ENCODE measurements at places on chromosomes 5 and 9.

GRCh38 chr5:139021346-139021745 is 146.2 kb upstream of the LRRTM2 start:
- H3K27me3 ChIP-seq, result no peaks in the 10 kb centered on the region
- DNase-seq, result no peak
- no peak overlapping the region for H3K4me3 ChIP-seq

- no peaks in the 10 kb centered on the region for H3K4me1 ChIP-seq
- no peak overlapping the region for H3K4me3 ChIP-seq
- DNase-seq, result no peak
- H3K27ac ChIP-seq, result no peak overlapping the region
- H3K27me3 ChIP-seq, result no peaks in the 10 kb centered on the region
- no peaks in the 10 kb centered on the region for H3K36me3 ChIP-seq
Measured at GRCh38 chr5:152711801-152712388, 306.8 kb upstream of the NMUR2 start.

GRCh38 chr9:134159566-134160245 is 4.7 kb downstream of the RNU6ATAC start:
- peaks cover 3% of the 10 kb centered on the region for H3K4me1 ChIP-seq
- no peak overlapping the region for H3K4me3 ChIP-seq
- no peak for DNase-seq

DNA sequence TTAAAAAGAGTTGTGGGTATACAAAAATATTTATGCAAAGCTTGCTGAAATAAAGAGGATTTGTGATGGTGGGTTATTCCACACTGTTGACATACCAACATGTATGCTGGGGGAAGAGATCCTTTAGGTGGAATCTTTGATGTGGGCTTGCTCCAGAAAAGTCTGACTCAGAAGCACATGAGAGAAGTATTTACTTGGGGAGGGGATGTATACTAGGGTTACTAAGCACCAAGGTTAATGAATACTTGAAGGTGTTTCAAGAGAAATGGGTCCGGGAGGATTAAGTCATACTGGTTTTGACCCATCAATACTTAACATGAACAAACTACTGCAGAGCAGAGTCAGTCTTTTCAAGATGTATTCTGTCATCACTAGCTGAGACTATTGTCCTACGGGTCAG is 316.4 kb upstream of the GRIN3A start:
- H3K27me3 ChIP-seq, result no peaks in the 10 kb centered on the region
- H3K36me3 ChIP-seq, result no peaks in the 10 kb centered on the region
- peaks cover 2% of the 10 kb centered on the region for H3K4me1 ChIP-seq
- DNase-seq, result no peak
- no peak overlapping the region for H3K4me3 ChIP-seq
- no peak overlapping the region for H3K27ac ChIP-seq

GRCh38 chr9:96619491-96620180 is at the start of gene CDC14B:
TSS of gene CDC14B (minus strand) at chr9:96619843. CDS start at chr9:96619378, 465 bp downstream.
- H3K27ac ChIP-seq, result peak within 1 kb of the TSS; percentile 95
- no peaks in the 10 kb centered on the region for H3K36me3 ChIP-seq
- H3K4me1 ChIP-seq, result peaks cover 35% of the 10 kb centered on the region
- no peaks in the 10 kb centered on the region for H3K27me3 ChIP-seq
- DNase-seq, result peak; percentile 92
- peak within 1 kb of the TSS; percentile 80 for H3K4me3 ChIP-seq

DNA sequence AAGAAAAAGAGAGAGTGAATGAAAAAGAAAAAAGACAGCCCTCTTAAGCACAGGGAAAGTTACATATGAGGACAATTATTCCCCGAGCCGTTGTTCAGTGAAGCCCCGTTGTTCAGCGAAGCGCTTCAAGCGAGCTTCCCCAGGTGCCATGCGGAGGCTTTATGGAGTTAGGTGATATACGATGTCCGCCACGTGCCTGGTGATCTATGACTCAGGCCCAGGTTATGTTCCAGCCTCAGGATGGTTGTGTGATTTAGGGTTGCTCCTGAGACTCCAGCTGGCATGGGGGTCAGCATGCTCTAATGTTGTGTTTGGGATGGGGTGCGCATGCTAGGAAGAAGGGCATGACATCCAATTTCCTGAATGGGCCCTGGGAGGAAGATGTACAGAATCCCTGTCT is 365.6 kb downstream of the CDK5RAP2 start:
- no peak overlapping the region for H3K4me3 ChIP-seq
- peaks cover 20% of the 10 kb centered on the region for H3K27me3 ChIP-seq
- no peak overlapping the region for H3K27ac ChIP-seq

GRCh38 chr5:149586708-149587318 is 5.5 kb downstream of the ARHGEF37 start:
- DNase-seq, result no peak
- peak overlapping the region; percentile 80 for H3K27ac ChIP-seq

DNA sequence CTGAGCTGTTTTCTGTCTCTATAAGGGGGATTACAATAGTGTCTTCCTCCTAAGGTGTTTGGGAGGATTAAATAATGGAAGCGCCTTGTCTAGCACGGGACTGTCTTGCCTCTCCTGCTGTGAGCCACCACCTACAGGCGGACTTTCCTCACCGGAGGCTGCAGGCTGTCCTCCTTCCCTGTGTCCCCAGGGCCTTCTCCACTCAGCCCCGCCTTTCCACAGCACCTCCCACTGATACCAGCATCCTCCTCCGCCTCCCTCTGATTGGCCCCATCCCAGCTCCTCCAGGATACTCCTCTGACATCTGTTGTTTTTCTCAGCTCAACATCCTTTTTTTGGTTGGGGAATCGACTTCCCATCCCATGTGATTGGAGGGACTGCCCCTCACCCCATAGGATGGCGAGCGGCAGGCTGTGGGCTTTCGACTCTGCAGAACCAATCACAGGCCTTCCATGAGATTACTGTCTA is 851 bp upstream of the ZDHHC12 start:
- DNase-seq, result no peak
- H3K27me3 ChIP-seq, result no peaks in the 10 kb centered on the region
- peaks cover 23% of the 10 kb centered on the region for H3K4me1 ChIP-seq
- no peaks in the 10 kb centered on the region for H3K36me3 ChIP-seq

DNA sequence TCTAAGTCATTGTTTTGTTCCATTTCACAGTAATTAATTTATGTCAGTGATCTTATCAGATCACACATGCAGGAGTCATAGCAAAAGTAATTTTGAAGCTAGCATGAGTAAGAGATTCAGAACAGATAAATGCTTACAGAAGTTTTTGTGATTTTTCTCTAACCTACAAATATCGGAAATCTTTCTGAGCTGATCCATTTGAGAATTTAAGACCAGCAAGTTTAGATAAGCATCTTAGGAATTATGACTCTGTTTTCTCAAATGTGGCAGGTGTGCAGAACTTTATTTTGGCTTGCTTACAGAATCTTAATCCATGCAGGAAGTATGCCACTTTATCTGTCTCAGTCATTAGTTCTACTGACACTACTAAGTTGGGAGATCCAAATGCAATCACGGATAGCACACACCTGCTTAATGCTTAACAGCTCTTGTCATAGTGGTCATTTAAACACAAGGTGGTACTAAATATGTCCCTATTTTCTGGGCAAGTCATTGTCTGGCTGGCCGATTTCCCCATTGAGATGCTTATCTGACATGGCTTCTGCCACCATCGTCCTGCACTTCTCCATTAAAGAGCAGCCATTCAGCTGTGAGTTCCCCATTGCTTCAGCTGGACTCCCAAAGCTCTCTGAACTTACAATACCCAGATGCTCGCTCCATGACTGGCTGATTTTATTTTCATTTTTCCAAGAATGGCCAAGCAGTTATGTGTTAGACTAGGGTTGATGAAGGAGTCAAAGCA is 305.4 kb upstream of the NUDT12 start:
- no peak for DNase-seq
- no peaks in the 10 kb centered on the region for H3K36me3 ChIP-seq
- H3K27ac ChIP-seq, result no peak overlapping the region
- H3K4me1 ChIP-seq, result peaks cover 19% of the 10 kb centered on the region
- no peaks in the 10 kb centered on the region for H3K27me3 ChIP-seq
